Activated naive CD8-positive, alpha-beta T cell treated with anti-CD3 and anti-CD28 coated beads, Interleukin-2, amount 50 U/mL, for 16 hours (primary cell): ENCODE measurements at places on chromosomes 3 and 15.

DNA sequence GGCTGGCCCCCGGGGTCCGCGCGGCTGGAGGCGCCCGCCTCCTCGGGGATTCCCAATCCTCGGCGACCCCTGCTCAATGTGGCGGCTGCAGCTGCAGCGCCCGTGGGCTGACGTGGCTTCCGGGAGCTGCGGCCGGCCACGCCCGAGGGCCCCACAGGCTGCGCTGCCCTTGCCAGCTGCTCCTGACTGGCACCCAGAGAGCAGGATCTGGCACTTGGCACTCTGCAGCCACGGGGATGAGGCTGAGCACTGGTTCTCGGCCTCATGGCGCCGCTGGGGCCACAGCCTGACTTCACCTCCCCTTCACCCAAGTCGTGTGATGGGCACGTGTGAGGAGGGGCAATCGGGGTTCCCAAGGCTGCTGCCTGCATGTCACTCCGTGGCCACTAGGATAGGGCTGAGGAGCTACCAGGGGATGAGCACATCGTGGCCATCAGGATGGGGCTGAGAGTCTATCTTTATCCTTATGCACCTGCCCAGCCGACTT, 267.8 kb upstream of the FRG2C start:
- no peak for DNase-seq

DNA sequence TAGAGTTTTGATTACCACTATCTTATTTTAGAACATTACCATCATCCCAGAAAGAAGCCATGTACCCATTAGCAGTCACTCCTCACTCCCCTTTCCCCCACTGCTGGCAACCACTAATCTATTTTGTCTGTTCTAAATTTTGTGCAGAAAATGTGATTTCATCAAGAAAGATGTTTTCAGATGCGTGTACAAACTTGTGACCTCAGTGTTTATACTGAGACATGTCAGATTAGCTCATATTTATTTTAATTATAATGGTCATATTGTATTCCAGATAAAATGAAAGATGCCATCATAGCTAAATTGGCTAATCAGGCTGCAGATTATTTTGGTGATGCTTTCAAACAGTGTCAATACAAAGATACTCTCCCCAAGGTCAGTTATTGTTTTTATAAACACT, 27.8 kb downstream of the PDCD6IP start:
- no peak for DNase-seq

GRCh38 chr3:140242818-140243276, 307.9 kb downstream of the CLSTN2 start:
- DNase-seq: no peak

DNA sequence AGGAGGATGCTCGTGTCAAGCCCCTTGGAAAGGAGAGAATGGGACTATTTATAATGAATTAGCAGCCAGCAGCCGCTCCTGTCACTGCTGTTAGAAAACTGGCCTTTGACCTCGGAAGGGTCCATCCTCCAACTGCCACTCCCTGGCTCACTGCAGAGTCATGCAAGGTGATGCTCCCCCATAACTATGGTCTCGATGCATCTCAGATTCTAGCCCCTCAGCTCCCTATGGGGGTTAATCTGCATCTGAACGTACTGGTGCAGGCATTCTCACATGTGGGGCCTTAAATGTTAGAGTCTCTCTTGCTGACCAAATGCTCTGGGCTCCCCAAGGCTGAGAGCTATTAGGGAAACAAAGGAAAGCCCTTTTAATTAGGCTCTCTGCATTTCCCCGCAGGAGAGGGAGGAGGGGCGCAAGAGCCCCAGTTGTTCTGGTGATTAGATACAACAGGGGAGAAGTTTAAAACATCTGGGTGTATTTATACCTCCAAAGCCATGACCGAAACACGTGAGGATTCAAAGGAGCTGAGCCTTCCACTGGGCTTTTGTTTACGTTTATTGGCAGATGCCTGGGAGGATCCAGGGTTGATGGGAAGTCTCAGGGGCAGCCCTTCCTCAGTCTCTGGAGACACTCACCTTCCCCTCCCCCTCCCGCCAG, 182.5 kb downstream of the OPA1 start:
- no peak for DNase-seq

DNA sequence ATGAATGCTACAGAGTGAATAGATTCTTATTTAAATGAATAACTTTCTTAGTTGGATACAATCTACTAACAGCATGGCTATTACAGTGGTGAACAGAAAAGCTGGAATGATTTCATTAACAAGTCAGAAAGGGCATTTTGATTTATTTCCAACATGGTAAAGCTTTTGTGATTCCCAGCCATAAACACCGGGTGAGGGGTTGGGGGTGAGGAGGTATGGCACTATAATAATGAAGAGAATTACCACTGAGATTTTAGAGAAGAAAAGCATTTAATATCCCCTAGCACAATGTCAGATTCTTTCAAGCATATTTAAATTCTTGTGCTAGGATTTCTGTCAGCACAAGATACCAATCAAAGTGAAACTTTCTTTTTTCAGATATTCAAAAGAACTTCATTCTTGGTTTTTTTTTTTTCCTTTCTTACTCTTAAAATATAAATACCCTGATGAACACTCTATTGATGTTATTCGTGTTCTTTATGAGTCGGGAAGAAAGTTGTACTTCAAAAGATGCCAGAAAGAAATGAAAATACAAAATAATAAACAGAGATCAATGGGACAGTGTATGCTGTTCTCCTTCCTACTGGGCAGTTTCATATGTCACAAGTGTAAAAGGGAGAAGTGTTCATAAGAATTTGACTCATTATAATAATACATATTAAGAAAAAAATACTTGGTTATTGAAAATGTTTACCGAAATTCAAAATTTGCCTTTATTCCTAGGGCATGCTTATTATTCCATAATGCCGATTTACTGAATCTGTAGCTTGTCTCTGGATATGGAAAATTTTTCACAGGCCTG, 522.8 kb downstream of the CADM2 start:
- DNase-seq: no peak

DNA sequence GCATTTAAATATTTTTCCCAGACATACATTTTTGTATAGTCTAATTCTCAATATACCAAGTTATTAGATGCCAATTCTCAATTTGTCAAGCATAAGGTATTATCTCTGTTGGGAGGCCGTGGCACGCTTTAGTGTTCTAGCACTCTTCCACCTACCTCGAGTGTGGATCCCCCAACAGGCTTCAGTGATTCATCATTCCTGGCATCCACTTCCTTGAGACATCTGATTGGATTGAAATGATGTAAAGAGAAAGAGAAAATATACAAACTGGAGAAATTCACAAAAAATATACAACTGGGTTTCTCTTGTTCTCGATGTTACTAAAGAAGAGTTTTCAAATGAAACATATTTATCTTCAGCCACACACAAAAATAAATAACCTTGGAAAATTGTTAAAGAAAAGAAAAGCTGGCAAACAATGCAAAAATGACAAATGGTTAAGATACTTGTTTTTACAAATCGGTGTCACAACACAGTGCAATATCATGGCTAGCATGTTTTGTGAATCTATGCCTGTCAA, 218.0 kb upstream of the CDIN1 start:
- DNase-seq: no peak

DNA sequence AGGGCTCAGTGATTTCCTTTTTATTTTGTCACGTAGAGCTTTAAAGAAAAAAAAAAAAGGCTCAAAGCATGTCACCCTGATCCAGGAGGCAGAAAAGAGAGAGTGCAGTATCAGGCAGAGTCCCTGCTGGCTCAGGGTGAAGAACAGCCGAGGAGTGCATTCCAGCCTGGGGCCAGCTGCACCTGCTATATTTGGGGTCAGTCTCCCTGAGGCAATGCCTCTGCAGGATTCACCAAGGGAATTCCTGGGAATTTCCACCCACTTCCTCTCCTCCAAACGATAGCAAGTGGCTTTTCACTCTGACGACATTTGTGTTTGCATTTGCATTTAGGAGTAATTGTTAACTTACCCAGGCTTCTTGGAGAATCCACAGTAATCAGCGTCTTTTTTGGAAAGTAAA, 202.9 kb upstream of the CTNNB1 start:
- DNase-seq: no peak

- no peak for DNase-seq
These were observed 424.8 kb downstream of the LPP start for GRCh38 chr3:188578576-188579363.

DNA sequence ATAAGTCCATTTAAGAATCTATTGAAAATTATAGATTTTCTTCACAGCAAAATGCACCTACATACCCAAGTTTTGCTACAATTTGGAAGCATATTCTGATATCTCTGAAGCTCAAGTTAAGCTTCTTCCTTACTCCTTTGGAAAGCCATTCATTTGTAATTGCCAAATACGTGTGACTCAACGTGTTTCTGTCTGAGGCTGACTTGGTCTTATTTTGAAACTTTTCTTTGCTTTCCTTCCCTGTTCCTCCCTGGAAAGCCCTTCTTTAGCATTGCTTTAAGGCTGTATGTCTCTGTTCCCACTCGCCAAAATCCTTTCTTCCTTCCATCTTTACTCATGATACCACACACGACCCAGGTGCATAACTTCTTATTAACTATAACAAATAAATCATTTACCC, 232.0 kb downstream of the ZBBX start:
- no peak for DNase-seq

- DNase-seq: no peak
These were observed 297.0 kb downstream of the CGGBP1 start for GRCh38 chr3:87761795-87762194.

DNA sequence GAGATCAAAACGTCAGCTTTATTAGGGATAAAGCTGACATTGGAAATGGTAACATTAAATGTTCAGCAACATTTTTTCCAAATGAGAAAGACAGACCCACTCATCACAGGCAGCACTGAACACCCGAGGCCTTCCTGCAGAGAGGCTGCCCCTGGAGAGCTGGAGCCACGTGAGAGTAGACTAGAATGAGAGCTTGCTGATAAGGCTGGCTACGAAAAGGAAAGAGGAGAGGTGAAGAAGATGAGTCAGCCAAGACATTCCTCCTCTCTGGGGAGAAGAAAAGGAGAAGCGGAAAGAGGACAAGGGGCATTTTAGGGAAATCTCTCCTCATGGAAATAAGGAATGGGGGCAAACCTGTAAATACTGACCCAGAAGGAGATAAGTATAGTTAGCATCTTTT, 7.3 kb downstream of the CYP19A1 start:
- no peak for DNase-seq

DNA sequence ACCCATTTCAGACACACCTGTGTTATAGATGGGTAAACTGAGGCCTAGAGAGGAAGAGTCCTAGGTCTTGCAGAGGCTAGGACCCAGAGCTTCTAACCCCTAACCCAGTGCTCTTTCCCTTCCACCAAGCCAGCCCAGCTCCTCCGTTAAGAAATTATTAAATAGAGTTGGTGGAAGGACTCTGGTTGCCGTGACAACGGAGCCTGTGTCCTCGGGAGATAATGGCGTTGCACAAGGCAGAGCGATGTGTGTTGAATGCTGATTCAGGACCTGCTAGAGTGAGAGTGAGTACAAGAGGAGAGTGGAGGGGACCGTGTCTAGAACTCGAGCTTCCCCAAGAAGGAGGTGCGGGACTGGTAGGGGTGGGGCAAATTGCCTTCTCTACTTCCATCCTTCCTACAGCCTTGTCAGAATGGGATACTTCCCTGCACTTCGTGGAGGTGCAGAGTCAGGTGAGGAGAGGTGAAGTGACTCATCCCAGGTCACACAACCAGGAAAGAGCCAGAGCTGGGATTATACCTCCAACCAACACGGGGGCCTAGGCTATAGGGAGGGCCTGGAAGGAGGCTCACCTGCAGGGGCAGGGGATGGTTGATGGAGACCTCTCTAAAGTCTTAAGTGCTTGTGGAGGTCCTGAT, 8.6 kb downstream of the SLC6A1 start:
- DNase-seq: no peak

DNA sequence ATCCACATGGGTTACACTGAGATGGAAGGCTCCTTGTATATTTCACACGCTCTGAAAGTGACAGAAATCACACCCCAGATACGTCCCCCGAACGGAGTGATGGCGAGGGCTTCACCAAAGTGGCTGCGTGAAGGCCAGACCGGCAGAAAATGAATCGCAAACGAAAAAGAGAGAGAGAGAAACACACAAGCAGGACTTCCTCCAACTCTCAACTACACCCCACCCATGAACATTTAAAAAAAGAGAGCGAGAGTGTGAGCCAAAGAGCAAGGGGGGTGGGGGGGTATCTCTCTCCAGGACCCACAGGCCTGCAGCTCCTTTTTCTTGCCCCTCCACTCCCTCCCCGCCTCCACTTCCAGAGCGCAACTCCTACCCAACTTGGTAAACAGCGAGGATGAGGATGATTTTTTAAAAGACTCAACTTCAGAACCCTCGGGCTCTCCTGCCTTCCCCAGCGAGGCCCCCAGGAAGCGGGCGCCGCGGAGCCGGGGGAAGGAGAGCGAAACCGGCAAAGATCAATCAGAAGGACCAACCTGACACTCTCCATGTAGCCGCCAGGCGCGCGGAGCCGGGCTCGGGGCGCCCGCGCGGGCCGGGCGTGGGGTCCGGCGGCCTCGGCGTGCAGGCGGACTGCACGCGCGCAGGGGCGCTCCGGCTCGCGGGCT, 519.1 kb downstream of the FOXP1 start:
- peak; percentile 30 for DNase-seq

DNA sequence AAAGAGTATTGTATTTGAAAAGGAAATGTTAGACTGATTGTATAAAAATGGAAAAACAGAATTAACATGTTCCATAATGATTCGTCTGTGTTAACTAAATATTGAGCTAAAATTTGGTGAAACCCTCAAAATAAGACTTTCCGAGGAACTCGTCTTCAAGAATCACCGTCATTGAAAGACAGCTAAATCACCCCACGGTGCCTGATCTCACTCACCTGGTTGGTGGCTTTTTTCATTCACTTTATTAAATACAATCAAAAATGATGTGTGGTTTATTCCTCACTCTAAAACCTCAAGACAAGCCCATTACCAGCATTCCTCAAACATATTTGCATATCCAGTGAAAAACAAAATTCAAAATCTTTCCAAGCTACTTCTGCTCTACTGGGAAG, 153.9 kb downstream of the FOXP1 start:
- no peak for DNase-seq

DNA sequence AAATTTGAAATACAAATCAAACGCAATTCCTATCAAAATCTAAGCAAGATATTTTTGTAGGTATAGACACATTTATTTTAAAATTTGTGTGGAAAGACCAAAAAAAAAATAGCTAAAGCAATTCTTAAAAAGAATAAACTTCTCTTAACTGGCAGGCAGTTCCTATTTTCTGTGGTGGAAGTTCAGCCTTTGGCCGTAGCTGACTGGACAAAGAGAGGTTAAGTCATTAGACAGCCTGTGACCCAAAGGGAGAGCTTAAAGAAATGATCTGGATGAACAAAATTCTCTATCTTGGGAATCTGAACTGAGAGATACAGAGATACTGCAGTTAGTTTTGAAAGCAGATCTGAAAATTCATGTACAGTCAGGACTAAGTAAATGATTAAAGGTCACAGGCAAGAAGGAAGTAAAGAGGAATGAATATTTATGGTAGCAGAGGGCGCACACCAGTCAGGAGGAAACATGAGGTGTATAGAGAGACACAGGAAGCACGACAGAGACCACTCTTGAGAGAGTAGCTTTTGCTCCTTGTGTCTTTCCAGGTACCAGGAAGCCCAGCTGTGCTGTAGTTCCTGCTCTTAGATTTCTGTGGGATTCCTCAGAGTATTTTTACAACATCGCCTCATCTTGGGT, 57.5 kb downstream of the TPRG1 start:
- no peak for DNase-seq
